T-helper 1 cell (primary cell): ENCODE measurements at places on chromosomes 1 and 21.

DNA sequence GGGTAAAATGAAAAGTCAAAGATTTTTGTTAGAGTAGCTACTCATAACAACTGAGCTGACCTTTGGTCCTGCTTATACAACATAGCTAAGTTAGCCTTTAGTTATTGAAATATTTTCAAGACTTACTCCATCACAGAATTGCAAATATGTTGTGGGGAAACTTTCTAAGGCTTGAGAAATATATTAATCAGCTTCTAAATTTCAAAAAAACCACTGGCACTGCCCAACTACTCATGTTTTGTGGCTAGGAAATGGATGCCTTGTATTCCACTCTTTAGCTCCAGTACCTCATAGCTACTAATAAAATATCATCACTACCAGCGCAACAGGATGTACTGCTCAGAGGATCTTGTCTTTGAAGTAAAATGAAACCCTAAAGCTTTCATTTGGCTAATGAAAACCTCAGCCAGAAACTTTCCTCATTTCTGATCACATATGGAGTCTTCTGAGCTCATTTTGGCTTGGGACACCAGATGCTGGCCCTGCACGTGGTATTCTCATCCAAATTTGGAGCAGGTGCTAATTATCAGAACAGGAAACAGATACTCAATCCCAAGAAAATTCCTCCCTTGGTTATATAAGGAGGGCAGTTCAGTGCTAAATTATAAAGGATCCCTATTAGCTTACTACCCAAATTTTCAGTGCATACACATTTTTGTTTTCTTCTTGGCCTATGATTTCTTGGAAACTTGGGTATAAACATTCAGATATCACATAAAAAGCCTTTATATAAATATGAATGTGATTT lies 690.7 kb downstream of the ADGRL2 start:
- DNase-seq = no peak

DNA sequence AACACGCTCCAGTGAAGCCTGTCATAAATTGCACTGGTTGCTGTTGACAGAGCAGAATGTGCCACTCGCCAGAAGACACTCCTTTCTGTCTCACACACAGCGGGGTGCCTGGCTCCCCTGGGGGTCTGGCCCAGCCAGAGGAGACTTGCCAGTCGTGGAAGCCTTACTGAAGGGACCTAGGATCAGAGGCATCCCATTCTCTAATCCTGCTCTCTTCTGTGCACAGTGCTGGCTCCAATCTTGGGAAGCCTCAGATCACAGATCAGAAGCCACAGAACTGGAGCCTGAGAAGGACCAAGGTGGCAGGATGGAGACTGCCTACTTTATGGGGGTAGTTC lies 1.4 kb downstream of the SLC9A1 start:
- DNase-seq = no peak

- DNase-seq = no peak
Observed at GRCh38 chr1:237894131-237894530, 3.4 kb upstream of the ZP4 start.

GRCh38 chr1:33378976-33379375 lies 51.9 kb downstream of the PHC2 start:
- DNase-seq = no peak

GRCh38 chr1:150516050-150516591 lies 569 bp downstream of the FALEC start:
- no peak for DNase-seq

- DNase-seq = no peak
Observed at GRCh38 chr1:230219174-230220067, 152.4 kb downstream of the GALNT2 start.

DNA sequence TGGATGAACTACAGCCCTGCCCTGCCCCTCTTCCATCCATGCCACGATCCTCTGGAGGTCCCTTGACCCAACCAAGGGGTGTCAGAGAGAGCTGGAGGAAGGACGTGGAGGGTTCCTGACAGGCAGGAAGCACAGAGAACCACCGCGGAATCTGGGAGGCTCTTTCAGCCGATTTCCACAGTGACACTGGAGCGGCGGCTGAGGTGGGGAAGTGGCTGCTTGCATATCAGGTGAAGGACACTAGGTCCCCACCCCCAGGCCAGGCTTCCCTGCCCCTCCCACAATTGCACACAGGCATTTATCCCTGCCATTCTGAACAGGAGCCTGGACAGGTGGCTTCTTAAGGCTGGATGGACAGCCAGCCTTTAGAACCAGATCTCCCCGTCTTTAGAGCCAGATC lies 17.5 kb downstream of the LRRC71 start:
- DNase-seq = no peak

DNA sequence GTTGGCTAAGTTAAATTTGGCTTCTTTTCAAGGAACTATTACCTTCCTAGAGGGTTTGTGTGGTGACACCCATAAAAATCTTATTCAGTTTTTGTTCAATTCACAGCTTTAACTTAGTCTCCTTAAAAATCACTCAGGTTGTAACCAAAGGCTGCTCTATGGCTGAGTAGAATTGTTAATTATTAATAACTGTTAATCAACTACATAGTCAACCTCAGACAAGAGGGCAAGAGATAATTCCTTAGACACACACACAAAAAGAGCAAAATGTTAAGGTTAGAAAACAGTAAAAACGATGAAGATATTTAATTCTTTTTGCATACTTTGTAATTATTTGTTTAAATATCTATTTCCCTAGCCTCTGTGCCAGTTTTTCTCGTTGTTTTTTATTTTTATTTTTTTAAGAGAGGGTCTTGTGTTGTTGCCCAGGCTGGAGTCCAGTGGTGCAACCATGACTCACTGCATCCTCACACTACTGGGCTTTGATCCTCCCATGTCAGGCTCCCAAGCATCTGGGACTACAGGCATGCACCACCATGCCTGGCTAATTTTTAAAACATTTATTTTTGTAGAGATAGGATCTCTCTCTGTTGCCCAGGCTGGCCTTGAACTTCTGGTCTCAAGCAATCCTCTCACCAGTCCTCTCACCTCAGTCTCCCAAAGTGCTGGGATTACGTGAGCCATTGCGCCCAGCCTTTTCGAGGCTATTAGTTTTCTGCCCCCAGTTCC lies 215.2 kb downstream of the DISC1 start:
- no peak for DNase-seq

- no peak for DNase-seq
Observed at GRCh38 chr1:96721053-96721415, 550 bp upstream of the PTBP2 start.

GRCh38 chr1:203671047-203671446 lies 44.4 kb downstream of the ATP2B4 start:
- DNase-seq = no peak

DNA sequence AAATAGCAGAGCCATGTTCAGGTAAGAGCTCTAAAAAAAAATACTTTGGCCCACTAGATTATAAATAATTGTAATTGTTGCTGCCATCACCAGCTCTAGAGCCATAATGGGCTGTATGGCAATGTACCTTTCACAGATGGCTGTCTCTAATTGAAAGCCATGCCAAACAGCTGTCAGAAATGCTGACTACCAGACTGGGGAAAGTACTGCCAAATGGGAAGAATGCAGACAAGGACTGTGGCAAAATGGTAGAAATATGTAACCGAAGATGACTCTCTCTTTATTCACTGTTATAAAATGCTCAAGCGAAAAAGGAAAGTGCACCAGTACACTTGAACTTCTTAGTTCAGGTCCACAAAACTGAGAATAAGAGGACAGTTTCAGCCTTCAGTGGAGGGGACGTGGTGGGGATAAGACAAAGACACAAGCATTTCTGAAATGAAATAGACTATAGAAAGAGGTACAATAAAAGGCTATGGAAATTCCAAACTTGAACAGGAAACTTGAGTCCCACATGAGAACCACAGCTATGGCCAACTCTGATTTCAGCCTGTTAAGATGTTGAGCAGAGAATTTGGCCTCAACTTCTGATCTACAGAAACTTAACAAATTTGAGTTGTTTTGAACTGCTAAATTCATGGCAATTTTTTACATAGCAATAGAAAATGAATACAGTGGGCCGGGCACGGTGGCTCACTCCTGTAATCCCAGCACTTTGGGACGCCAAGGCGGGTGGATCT lies 46.5 kb upstream of the LPGAT1 start:
- DNase-seq = no peak

- no peak for DNase-seq
Observed at GRCh38 chr1:83698644-83699043, 300.3 kb downstream of the TTLL7 start.

- no peak for DNase-seq
Observed at GRCh38 chr1:96416701-96417444, 304.7 kb upstream of the PTBP2 start.

- no peak for DNase-seq
Observed at GRCh38 chr1:4837752-4838151, 183.3 kb downstream of the AJAP1 start.

DNA sequence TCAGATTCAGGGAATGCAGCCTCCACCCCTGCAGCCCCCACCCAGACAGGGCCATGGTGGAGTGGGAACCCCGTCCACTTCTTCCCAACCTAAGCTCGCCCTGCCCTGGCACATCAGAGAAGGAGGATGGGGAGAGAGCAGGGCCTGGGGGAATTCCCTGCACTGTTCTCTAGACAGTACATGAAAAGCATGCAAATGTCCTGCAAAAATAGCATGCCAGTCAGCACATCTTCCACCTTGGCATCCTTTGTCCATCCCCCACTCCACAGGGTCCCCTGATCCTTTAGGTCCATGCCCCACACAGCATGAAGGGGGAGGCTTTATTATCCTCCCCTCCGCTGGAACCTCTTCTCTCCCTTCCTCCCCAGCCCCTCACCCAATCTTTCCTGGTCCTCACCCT lies 35.0 kb upstream of the RD3 start:
- DNase-seq = no peak

DNA sequence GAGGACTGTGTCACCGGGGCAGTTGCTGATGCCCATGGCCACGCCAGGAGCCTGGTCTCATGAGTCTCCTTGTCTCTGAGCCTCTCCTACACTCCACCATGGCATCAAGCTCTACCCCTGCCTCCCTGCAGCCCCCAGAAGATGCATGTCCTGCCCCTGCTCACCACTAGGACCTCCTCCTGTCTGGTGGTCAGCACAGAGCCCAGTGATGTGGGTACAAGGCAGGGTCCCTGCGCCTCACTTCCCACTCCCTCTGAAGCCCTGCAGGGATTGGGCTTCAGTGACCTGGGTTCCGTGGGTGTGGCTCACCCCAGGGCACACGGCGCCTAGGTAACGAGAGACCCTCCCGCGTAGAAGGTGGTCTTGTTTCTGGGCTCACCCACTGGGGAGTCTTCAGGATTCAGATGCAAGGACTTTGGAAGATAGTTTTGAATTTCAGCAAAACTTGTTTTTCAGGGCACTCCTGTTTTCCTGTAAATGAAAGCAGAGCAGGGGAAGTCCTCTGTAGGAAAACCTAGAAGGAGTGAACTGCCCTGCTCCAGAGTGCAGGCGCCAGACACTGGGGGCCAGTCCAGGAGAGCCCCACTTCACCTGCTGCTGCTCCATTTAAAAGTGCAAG lies 2.8 kb downstream of the COL18A1 start:
- DNase-seq = no peak

GRCh38 chr21:22363504-22363903 lies 1365.3 kb downstream of the NCAM2 start:
- no peak for DNase-seq

DNA sequence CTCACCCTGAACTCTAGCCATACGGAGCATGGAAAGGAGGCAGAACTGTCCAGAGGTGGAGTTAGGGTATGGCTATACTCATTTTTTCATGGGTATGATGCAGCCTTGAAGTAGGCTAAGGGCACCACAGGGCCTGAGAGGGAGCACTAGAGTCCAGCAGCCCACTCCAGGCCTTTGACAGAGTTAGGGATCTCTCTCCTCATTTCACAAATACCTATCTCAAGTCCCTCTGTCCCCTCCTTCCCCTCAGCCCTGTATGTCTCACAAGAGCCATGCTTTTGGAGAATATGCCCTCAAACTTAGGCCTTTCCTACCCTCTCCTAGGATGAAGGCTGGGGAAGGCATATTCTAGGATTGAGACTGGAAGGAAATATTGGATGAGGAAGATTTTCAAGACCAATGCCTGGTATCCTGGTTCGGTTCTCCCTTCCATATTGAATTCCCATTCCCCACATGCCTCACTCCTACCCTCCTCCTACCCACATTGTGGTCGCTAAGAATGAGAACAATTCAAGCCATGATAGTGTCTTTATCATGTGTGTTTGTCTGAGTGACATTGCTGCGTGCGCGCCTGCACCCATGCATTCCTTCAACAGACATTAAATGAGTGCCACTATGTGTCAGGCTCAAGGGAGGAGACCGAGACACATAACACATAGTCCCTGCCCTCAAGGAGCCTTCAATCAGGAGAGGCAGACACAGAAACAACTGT lies 2.6 kb upstream of the NECTIN4 start:
- no peak for DNase-seq

DNA sequence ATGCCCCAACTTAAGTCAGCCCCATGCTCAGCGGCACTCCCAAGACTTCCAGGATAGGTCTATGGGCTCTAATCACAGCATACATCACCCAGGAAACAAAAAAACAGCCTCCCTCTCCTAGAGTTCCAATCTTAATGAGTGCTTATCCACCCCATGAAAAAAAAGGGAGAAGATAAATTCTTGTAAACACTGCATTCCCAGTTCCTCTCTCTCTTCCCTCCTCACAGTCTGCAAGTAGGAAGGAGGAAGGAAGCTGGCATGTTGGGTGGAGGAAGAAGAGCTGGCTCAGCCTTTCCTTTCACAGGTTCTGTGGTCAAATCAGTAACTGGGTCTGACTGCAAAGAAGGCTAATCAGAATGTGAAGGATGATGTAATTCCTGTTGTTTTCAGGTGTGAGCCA lies 69.9 kb upstream of the ZC3H11B start:
- no peak for DNase-seq

DNA sequence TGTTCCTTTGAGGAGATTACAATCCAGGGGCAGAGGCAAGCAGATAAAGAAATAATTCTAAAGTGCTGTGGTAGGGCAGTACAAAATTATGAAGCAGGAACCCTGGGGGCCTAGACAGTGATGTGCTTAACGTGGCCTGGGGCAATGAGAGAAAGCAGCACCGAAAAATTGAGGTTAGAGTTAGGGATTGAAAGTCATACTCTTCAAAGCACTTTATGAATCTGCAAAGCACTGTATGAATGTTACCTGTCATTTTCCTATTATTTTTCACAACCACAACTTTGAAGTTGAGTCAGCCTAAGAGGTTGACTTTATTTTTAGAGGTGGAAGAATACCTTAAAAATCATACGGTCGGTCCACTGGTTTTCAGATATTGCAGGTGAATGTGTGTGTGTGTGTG lies 183.4 kb upstream of the NFIA start:
- no peak for DNase-seq

GRCh38 chr1:33119532-33120217 lies 38.7 kb downstream of the AZIN2 start:
- no peak for DNase-seq

DNA sequence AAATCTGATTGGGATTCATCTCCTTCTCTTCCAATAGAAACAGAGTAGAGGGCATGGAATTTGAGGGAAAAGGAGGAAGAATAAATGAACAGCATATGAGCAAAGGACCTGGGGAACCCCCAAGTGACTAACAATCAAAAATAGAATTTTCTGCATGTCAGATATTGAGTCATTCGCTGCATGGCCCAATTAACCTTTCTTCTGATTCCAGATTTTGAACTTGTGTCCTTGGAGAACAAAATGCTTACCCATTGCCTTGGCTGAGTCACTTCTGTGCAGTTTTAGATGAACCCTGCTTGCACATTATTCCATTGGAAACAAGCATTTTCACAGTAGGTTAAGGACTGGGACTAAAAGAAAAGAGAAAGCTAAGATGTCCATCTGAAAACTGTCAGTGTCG lies 390.5 kb downstream of the ST6GALNAC3 start:
- DNase-seq = no peak

GRCh38 chr1:169689395-169689794 lies 22.0 kb downstream of the SELL start:
- no peak for DNase-seq
